ENCODE measurements at places on chromosomes 12 and 14. TPM values are rescaled to one million over a fixed set of nuclear protein-coding genes. Genes with fewer than 3 reads are reported as not detected.

- no peaks in the 10 kb centered on the region for H3K36me3 ChIP-seq
- no peaks in the 10 kb centered on the region for H3K27me3 ChIP-seq
- H3K27ac ChIP-seq: no peak overlapping the region
- peaks cover 19% of the 10 kb centered on the region for H3K4me1 ChIP-seq
These were observed 9.9 kb downstream of the DIP2B start for GRCh38 chr12:50514526-50515276.

- H3K27ac ChIP-seq: no peak overlapping the region
- H3K36me3 ChIP-seq: no peaks in the 10 kb centered on the region
- no peaks in the 10 kb centered on the region for H3K4me1 ChIP-seq
- no peaks in the 10 kb centered on the region for H3K27me3 ChIP-seq
These were observed 191.1 kb downstream of the CALM1 start for GRCh38 chr14:90587918-90588317.

GRCh38 chr12:58629376-58629775 lies 290.9 kb downstream of the LRIG3 start:
- no peak overlapping the region for H3K4me3 ChIP-seq
- H3K4me1 ChIP-seq: no peaks in the 10 kb centered on the region
- DNase-seq: no peak
- H3K36me3 ChIP-seq: no peaks in the 10 kb centered on the region

DNA sequence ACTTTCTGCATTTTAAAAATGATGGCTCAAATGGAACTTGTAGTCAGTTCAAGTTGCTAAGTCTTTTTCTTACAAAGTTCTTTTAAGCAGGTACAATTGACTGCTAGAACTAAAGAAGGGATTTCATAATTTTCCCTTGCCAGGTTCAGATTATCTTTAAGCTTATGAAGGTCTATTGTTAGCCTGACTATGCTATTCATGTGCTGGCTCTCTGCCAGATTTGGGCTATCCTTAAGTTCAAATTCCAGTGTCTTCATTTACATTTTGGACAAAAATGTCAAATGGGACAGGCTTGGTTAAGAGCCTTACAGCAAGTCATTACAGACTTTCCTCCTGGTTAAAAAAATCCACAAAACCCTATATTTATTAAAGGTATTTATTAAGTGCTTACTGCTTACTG lies 42.3 kb downstream of the INSM2 start:
- no peaks in the 10 kb centered on the region for H3K27me3 ChIP-seq
- H3K4me3 ChIP-seq: no peak overlapping the region
- DNase-seq: peak; percentile 39
- H3K27ac ChIP-seq: no peak overlapping the region
- H3K36me3 ChIP-seq: no peaks in the 10 kb centered on the region

GRCh38 chr12:64688219-64688618 lies 71.0 kb downstream of the GNS start:
- DNase-seq: no peak
- H3K4me1 ChIP-seq: peaks cover 25% of the 10 kb centered on the region
- no peak overlapping the region for H3K4me3 ChIP-seq
- H3K27ac ChIP-seq: no peak overlapping the region

DNA sequence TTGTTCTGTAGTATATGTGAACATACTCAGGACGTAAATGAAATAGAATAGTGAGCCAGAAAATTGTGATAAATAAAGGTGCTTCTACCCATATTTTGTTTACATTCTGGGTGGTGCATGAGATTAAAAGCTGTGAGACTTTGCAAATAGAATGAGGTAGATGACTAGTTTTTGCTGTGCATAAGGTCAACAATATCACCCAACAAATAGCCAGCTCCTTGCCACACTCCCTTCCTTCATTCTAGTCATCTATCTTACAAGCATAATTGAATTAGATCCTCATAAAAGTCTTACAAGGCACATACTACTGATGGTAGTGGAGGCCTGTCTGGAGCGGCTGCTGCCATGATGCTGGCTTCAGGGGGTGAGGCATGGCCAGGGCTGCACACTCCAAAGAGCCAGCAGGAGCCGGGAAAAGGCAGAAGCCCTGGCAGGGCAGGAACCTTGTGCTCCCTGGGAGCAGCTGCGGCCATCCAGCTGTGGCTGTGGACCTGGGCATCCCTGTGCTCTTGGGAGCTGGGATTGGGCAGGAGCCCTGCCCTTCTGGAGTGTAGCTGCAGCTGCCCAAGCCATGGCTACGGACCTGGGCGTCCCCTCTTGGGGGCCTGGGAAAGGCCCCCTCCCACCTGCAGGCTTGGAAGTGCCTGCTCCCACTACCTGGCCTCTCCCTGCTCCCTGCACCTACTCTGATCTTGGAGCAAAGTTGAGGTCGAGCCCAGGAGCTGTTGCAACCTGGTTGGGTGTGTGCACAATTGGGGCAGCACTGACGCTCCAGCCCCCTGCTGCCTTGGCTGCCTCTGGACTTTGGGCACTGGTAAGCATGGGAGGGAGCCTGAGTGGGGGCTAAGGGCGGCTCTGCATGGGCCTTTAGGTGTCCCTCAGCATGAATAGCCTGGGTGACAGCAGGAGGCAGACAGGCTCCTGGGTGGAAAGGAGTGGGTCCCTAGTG lies 112.8 kb downstream of the DACT1 start:
- no peak overlapping the region for H3K4me3 ChIP-seq
- no peaks in the 10 kb centered on the region for H3K4me1 ChIP-seq
- no peaks in the 10 kb centered on the region for H3K27me3 ChIP-seq
- no peaks in the 10 kb centered on the region for H3K36me3 ChIP-seq
- H3K27ac ChIP-seq: no peak overlapping the region

GRCh38 chr14:22509751-22510300 lies 79.2 kb downstream of the DAD1 start:
- H3K4me1 ChIP-seq: peaks cover 93% of the 10 kb centered on the region
- H3K27ac ChIP-seq: peak overlapping the region; percentile 89
- no peaks in the 10 kb centered on the region for H3K36me3 ChIP-seq
- H3K27me3 ChIP-seq: no peaks in the 10 kb centered on the region
- H3K4me3 ChIP-seq: peak overlapping the region; percentile 2
- DNase-seq: peak; percentile 41

ADCK1 gene
- total RNA-seq: 8.3 TPM

GRCh38 chr12:131280426-131280825 lies 326.7 kb downstream of the ADGRD1 start:
- no peaks in the 10 kb centered on the region for H3K4me1 ChIP-seq
- H3K36me3 ChIP-seq: no peaks in the 10 kb centered on the region
- peaks cover 32% of the 10 kb centered on the region for H3K27me3 ChIP-seq
- DNase-seq: no peak

GRCh38 chr14:99137913-99138571 lies 134.0 kb downstream of the BCL11B start:
- peak; percentile 23 for DNase-seq
- H3K27ac ChIP-seq: no peak overlapping the region
- H3K4me3 ChIP-seq: no peak overlapping the region
- peaks cover under 1% of the 10 kb centered on the region for H3K4me1 ChIP-seq
- H3K36me3 ChIP-seq: no peaks in the 10 kb centered on the region
- H3K27me3 ChIP-seq: no peaks in the 10 kb centered on the region

DNA sequence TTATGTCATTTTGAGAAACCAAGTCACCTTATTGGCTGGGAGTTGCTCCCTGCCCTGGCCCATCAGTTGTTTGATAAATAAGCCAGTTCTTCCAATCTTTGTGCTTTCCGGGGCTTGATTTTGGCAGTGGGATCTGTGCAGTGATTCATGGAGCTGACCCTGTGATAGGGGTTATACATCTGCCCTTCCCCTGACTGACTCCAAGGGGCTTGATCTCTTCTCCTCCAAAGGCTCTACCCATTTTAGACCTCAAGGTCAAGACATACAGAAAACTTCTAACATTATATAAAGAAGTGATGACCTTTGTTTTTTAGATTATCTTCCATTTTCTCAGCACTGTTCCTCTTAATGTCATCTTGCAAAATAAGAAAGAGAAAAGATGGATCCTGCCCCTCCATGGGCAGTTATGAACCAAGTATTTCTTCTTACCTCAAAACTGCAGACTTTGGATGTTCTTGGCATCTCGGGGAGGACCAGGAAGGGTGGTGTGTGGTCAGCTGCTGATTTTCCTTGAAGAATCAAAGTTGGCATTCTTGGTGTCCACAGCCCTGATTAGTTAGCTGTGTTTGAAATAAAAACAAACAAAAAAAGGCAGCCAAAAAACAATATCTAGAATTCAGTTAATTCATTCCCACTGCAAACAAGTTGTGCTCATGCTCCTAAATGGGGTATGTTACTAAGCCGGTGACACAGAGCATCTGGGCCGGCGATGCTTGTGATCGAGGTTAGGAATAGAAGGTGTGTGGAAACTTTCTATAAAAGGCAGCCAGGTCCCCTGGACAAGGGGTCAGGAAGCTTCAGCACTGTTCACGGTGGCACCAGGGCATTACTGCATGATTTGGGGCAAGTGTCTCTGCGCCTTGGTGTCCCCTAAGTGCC lies 120.2 kb downstream of the SAMD4A start:
- H3K27me3 ChIP-seq: no peaks in the 10 kb centered on the region
- no peak for DNase-seq
- H3K4me3 ChIP-seq: no peak overlapping the region
- H3K36me3 ChIP-seq: no peaks in the 10 kb centered on the region
- peaks cover 11% of the 10 kb centered on the region for H3K4me1 ChIP-seq
- H3K27ac ChIP-seq: no peak overlapping the region

FGF6 gene
- total RNA-seq: not detected

DNA sequence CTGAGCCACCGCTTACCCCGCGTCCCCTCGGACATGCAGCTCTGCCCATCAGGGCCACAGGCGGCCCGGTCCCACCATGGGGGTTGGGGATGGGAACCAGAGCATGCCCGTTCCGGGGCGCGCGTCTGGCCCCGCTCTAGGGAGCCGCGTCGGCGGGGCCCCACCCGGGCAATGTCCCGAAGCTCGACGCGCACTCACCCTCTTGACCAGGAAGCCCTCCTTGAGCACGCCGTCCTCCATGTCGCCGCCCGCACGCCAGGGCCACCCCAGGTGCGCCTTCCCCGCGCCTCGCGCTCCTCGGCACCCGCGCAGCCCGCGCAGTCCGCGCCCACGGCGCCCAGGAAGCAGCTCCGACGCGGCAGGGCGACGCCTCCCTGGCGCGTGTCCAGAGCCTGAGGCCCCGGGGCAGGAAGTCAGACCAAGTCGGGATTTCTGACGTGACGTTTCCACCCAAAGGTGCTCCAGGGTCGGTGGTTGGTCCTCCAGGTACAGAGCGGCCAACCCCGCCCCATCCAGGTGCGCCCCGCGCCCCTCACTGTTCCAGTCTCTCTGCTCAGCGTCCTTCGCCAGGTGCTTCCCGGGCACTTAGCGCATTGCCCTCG lies at the start of gene PLEK2:
Gene PLEK2, minus strand, starts transcription at position 346 of the 602 bp plus-strand sequence. Its CDS starts 106 bp downstream, at position 240.
- no peaks in the 10 kb centered on the region for H3K4me1 ChIP-seq
- H3K27me3 ChIP-seq: no peaks in the 10 kb centered on the region
- no peak within 1 kb of the TSS for H3K27ac ChIP-seq
- H3K4me3 ChIP-seq: peak within 1 kb of the TSS; percentile 40
- peak; percentile 44 for DNase-seq
- H3K36me3 ChIP-seq: no peaks in the 10 kb centered on the region

ADCY4 gene
- 0.84 TPM for total RNA-seq

DNA sequence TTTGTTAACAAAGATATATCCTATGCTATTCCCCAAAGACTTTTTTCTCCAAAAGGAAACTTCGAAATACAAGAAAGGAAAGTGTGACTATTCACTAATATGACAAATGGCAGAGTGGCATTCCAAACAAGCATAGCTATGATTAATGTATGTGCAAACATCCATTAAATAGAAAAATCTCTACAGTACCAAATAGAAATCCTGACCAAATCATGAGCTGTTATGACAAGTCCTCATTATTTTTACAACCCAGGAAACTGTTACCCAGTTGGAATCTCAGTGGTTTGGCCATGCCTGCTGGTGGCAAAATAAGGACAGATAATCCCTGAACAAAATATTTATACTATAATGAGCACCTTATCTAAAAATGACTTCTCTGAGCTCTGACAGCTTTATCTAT lies 202.1 kb downstream of the SEC23A start:
- no peak overlapping the region for H3K27ac ChIP-seq
- no peaks in the 10 kb centered on the region for H3K27me3 ChIP-seq
- H3K4me1 ChIP-seq: no peaks in the 10 kb centered on the region

DNA sequence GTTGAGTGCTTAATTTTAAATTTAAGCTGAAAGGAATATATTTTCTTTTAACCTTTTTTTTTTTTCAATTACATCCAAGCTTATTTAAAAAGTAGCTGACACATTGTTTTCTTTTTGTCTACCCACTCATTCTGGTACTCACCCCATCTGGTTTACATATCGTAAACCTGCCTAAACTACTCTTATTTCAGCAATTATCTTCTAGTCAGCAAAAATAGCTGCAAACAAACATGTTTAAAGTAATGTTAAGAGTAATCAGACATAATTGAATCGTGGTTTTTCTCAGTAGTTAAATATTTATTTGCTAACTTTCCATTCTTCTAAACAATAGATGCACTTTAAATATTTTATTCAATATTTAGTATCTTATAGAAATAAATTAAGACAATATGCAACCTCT lies 492.7 kb upstream of the MGAT4C start:
- H3K4me1 ChIP-seq: no peaks in the 10 kb centered on the region
- no peaks in the 10 kb centered on the region for H3K27me3 ChIP-seq
- H3K4me3 ChIP-seq: no peak overlapping the region
- H3K36me3 ChIP-seq: no peaks in the 10 kb centered on the region

GRCh38 chr12:68319988-68320623 lies 12.1 kb downstream of the MDM1 start:
- H3K27ac ChIP-seq: no peak overlapping the region
- no peak overlapping the region for H3K4me3 ChIP-seq
- H3K4me1 ChIP-seq: peaks cover 13% of the 10 kb centered on the region
- no peaks in the 10 kb centered on the region for H3K27me3 ChIP-seq
- H3K36me3 ChIP-seq: peaks cover 4% of the 10 kb centered on the region

ITFG2 gene
- total RNA-seq: 37.8 TPM

CCDC63 gene
- total RNA-seq: not detected

- no peak overlapping the region for H3K4me3 ChIP-seq
- no peak overlapping the region for H3K27ac ChIP-seq
- no peaks in the 10 kb centered on the region for H3K36me3 ChIP-seq
- no peak for DNase-seq
These were observed 102.6 kb downstream of the OSBPL8 start for GRCh38 chr12:76457010-76457409.

PMCH gene
- total RNA-seq: not detected

IL22 gene
- not detected for total RNA-seq

- H3K27me3 ChIP-seq: no peaks in the 10 kb centered on the region
- DNase-seq: no peak
- no peak overlapping the region for H3K4me3 ChIP-seq
- H3K4me1 ChIP-seq: no peaks in the 10 kb centered on the region
- H3K27ac ChIP-seq: no peak overlapping the region
These were observed 73.1 kb upstream of the GNG2 start for GRCh38 chr14:51787352-51787751.

- no peaks in the 10 kb centered on the region for H3K27me3 ChIP-seq
- H3K36me3 ChIP-seq: no peaks in the 10 kb centered on the region
- no peak overlapping the region for H3K4me3 ChIP-seq
- no peak for DNase-seq
- no peaks in the 10 kb centered on the region for H3K4me1 ChIP-seq
- no peak overlapping the region for H3K27ac ChIP-seq
These were observed 31.1 kb downstream of the PLEKHH1 start for GRCh38 chr14:67564236-67564635.

GRCh38 chr12:26011099-26011498 lies 52.6 kb downstream of the RASSF8 start:
- H3K4me1 ChIP-seq: peaks cover 32% of the 10 kb centered on the region
- no peak overlapping the region for H3K4me3 ChIP-seq
- H3K27me3 ChIP-seq: no peaks in the 10 kb centered on the region
- no peak for DNase-seq
- H3K36me3 ChIP-seq: no peaks in the 10 kb centered on the region

- H3K4me1 ChIP-seq: no peaks in the 10 kb centered on the region
- no peak for DNase-seq
- H3K36me3 ChIP-seq: no peaks in the 10 kb centered on the region
- H3K27me3 ChIP-seq: no peaks in the 10 kb centered on the region
These were observed 8.8 kb downstream of the SERPINA1 start for GRCh38 chr14:94379291-94380224.

ART4 gene
- total RNA-seq: not detected
